ENCODE measurements at places on chromosomes 2 and 18. TPM values are rescaled to one million over a fixed set of nuclear protein-coding genes. Genes with fewer than 3 reads are reported as not detected.

UGT1A10 gene
- not detected for total RNA-seq

ONECUT2 gene
- 0.06 TPM for total RNA-seq

PMAIP1 gene
- total RNA-seq: 2.4 TPM

- peak overlapping the region; percentile 63 for H3K4me3 ChIP-seq
- H3K4me1 ChIP-seq: no peaks in the 10 kb centered on the region
- H3K27me3 ChIP-seq: no peaks in the 10 kb centered on the region
- peaks cover 6% of the 10 kb centered on the region for H3K36me3 ChIP-seq
- DNase-seq: no peak
Measured at GRCh38 chr2:19989342-19989666, 601 bp downstream of the WDR35 start.

GRCh38 chr2:217186668-217187159 is 326.9 kb upstream of the TNP1 start:
- no peaks in the 10 kb centered on the region for H3K4me1 ChIP-seq
- no peaks in the 10 kb centered on the region for H3K27me3 ChIP-seq
- H3K4me3 ChIP-seq: no peak overlapping the region
- DNase-seq: no peak
- H3K36me3 ChIP-seq: no peaks in the 10 kb centered on the region
- H3K27ac ChIP-seq: no peak overlapping the region

GRCh38 chr2:197073701-197074433 is 147.4 kb upstream of the PGAP1 start:
- H3K27ac ChIP-seq: no peak overlapping the region
- H3K4me1 ChIP-seq: no peaks in the 10 kb centered on the region
- H3K36me3 ChIP-seq: peaks cover 2% of the 10 kb centered on the region
- DNase-seq: no peak

GRCh38 chr2:207750345-207750744 is 19.4 kb downstream of the FZD5 start:
- no peak for DNase-seq
- no peak overlapping the region for H3K27ac ChIP-seq
- no peak overlapping the region for H3K4me3 ChIP-seq
- H3K4me1 ChIP-seq: no peaks in the 10 kb centered on the region
- H3K36me3 ChIP-seq: peaks cover 20% of the 10 kb centered on the region
- H3K27me3 ChIP-seq: no peaks in the 10 kb centered on the region

DNA sequence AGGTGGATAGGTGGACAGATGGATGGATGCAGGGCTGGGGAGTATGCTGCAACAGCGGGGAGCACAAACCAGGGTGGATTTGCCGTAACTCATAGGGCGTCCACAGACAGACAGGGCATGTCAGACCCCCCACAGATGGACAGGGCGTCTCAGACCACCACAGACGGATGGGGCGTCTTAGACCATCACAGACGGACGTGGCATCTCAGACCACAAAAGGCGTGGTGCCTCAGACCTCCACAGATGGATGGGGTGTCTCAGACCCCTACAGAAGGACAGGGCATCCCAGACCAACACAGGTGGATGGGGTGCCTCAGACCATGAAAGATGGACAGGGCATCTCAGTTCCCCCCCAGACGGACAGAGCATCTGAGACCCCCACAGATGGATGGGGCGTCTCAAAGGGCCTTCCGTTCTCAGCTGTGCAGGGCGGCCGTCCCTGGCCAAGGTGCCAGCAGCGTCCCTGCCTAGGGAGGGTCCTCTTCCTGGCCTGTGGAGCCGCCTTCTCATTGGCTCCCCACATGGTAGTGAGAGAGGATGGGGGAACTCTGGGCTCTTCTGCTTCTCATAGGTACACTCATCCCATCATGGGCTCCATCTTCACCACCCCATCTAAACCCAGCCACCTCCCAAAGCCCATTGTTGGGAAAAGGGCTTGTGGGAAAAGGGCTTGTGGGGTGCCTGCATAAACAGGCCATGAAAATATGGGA is 2.1 kb downstream of the ANKMY1 start:
- no peaks in the 10 kb centered on the region for H3K27me3 ChIP-seq
- no peak overlapping the region for H3K4me3 ChIP-seq
- peaks cover 9% of the 10 kb centered on the region for H3K4me1 ChIP-seq

- no peak overlapping the region for H3K4me3 ChIP-seq
- no peaks in the 10 kb centered on the region for H3K36me3 ChIP-seq
- no peaks in the 10 kb centered on the region for H3K27me3 ChIP-seq
- H3K27ac ChIP-seq: no peak overlapping the region
Measured at GRCh38 chr2:226124548-226125011, 675.0 kb downstream of the IRS1 start.

Data from lung (tissue), 17 donors.